KBM-7 (cell line): ENCODE measurements at places on chromosomes 7 and 10.

GRCh38 chr7:151454932-151455530 is 15.1 kb upstream of the CRYGN start:
- no peak for DNase-seq

- no peak for DNase-seq
Observed at GRCh38 chr7:40401406-40401805, 266.6 kb downstream of the SUGCT start.

GRCh38 chr7:37201003-37201875 is 247.4 kb downstream of the ELMO1 start:
- DNase-seq, result peak; percentile 71

- no peak for DNase-seq
Observed at GRCh38 chr7:64879086-64879730, 23.9 kb upstream of the ZNF273 start.

DNA sequence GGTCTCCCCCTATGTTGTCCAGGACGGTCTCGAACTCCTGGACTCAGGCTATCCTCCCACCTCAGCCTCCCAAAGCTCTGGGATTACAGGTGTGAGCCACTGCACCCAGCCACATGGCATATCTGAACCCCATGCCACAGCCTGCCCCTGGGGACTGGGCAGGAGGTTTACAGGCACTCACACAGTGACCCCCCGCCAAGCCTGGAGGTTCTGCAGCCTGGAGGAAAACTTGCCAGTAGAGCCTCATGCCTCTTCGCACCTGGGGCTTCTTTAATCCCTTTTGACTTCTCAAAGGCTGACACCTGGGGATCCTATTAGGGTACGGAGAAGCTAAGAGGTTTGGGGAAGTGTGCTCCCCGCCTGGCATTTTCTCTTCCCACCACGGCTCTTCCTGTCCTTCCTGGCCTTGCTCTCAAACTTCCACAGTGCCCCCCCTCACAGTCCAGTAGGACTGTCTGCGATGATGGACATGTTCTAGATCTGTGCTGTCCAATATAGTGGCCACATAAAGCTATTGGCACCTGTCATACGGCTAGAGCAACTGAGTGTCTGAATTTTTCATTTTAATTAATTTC is 11.4 kb upstream of the KCP start:
- DNase-seq, result no peak

- no peak for DNase-seq
Observed at GRCh38 chr10:52940921-52941320, 168.3 kb upstream of the MBL2 start.

GRCh38 chr7:19530852-19531251 is 178.0 kb downstream of the POLR1F start:
- DNase-seq, result no peak

DNA sequence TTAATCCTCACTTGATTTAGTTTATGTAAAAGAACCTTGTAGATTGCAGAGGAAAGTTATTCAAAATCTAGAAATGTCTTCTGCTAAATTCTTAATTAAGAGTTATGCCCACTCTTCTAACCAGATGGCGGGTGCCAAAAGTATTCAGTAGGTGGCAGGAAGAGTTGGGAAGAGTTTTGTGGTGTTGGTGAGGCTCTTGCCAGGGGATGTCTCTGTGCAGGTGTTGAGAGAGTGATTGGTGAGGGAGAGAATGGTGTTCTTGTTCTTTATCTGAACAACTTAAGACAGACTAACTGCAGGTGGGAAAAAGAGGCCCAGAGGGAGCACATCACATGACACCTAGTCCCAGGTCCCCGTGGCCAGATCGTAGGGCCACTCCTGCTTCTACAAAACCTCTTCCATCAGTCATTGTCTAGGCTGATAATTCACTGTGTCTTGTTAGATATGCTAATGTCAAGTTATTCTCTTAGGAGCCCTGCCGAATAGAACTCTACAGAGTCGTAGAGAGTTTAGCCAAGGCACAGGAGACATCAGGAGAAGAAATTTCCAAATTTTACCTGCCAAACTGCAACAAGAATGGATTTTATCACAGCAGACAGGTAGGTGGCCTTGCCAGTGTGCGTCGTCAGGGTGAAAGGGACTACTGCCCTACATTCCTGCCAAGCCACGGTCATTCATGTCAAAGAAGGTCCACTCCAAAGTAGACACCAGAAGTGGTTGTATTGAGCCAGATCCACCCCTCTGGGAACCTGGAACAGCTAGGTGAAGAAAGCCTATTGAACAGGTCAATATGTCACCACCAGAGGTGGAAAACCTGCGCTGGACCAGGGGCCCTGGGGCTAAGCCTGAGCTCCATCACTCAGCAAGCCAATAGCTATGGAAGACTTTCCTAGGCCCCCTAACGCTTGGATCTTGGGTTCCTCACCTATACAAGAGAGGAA is 3.4 kb downstream of the IGFBP1 start:
- DNase-seq, result no peak

DNA sequence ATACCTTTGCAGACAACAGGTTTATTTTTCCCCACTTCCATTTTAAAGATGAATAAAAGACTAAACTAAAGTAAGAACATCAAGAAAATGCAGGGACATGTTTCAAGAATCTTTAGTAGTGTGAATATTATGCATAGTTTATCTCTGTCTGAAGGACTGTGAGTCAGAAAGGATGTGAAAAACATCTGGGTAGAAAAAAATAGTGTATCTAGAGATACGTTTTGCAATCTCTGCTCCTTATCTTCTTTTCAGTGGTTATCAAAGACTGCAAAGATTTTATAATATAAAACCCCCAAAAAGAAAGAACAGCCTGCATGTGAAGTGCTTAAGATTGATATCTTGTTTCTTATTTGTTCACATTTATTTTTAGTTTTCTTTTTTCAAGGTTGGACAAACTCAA is 101.9 kb upstream of the ARHGAP21 start:
- DNase-seq, result no peak

GRCh38 chr7:30934225-30934624 is 22.6 kb downstream of the AQP1 start:
- DNase-seq, result no peak

- DNase-seq, result no peak
Observed at GRCh38 chr10:129838794-129839193, 125.3 kb downstream of the EBF3 start.

DNA sequence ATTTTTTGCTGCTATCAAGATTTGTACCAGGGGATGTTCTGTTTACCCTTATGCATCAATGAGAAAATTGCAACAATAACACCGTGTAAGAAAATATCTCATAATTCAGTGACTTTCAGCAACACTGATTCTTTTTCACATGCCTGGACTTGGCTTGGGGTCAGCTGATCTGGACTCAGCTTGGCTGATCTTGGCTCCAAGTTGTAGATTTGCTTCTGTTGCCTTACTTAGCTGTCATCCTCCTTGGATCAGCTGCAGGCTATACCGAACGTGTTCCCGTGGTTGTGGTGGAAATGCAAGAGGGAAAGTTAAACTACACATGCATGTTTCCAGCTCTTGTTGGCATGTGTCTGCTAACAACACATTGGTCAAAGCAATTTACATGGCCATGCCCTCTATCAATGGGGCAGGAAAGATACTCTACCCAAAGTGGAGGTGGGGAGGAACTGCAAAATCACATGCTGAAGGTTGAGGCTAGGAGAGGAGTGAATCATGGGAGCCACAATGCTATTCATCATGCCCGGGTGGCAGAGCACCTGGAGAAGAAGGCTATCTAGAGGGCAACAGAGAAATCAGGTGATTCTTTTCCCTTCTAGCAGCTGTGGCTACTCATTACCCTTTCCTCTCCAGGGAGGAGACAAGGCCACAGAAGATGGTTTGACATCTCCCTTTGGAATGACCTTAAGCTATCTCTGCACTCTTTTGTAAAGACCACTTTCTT is 1276.3 kb upstream of the AUTS2 start:
- DNase-seq, result no peak

DNA sequence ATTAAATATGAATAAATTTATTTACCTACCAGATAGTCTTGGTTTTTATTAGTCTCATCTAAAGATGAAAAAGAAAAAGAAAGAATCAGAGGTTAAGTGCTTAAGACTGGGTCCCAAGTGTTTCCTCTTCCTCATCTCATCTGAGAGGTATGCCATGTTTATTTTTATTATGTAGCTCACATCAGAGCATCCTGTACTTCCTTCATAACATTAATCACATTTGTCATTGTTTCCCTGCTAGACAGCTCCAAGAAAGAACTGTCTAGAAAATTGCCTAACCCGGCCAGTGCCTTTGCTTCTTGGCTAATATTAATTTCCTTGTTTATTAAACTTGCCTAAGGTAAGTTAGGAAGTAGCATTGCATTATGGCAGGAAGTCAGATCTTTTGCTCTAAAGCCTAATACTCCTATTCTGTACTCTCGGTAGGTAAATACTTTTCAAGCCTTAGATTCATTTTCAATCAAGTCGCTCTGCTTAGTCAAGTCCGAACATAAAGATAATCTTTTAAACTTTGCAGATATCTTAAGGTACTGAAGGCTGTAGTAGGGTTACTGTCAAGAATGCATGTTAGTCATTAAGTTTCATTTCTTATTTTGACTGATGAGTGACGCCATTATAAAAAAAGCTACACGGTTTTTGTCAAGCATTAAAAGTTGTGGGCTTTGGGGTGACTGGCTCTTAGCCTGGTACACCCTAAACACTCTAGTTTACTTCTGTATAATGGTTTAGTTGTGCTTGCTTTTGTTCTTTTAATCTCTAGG is 47.4 kb downstream of the ZMYND11 start:
- no peak for DNase-seq

DNA sequence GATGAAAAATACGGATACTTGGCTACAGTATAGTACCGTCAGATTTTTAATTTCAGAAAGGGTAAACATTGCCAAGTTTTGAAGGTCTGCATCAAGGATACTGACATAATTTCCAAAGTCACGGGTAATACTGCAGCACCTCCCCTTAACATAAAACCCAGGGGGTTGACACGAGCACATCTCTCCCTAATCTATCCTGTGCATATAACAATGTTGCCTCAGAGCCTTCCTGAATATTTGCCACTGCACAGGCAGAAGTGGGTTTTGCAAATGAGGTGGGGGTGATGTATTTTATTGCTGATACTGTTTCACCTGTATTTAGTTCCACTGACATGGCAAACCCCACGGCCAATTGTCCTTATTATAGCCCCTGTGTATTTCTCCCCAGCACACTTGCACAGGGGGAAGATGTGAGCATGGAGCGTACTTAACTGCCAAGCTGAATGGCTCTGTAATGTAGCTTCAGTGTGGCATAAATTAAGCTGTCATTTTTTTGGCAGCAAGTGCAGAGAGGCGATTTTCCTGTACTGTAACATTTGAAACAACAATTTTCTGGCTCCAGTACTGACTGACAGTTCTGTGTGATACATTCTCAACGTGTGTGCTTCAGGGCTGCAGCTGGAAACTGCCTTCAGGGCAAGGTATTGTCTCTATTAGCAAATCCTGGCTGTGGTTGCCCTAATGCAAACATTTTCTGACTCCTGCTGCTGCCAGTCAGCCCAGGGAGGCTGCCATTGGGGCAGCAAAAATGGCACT is 299.6 kb upstream of the SP4 start:
- DNase-seq, result no peak

DNA sequence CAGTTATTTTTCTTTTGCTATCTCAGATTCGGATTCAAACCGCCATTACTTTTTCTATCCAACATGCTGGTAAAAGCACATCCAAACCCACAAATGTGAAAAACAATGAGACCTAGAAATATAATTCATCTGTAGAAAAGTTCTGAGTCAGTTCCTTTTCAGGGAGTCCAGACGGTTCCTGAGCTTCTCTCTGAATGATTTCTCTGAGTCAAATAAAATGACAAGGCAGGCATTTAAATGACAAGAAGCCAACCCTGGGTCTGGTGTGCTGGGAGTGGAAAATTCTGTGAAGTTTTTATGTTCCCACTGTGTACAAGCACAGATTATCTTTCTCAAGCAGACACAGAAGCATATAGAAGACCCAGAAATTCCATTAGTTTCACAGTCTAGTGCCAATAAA is 96.3 kb upstream of the ANKRD1 start:
- DNase-seq, result no peak

DNA sequence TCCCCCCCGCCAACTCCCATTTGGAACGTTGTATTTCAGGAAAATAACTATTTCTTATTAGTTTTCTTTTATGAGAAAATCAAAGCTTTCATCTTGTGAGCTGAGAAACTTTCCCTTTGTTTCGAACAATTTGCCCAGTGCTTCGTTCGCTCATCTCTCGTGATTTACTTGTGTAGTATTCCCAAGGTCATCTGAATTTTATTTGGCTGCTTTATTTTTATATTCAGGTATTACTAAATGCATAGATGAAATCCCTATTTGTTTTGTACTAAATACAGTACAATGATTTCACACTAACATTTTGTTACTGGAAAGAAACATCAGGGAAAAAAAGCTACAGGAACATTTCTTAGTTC is 12.0 kb upstream of the EBLN1 start:
- no peak for DNase-seq

DNA sequence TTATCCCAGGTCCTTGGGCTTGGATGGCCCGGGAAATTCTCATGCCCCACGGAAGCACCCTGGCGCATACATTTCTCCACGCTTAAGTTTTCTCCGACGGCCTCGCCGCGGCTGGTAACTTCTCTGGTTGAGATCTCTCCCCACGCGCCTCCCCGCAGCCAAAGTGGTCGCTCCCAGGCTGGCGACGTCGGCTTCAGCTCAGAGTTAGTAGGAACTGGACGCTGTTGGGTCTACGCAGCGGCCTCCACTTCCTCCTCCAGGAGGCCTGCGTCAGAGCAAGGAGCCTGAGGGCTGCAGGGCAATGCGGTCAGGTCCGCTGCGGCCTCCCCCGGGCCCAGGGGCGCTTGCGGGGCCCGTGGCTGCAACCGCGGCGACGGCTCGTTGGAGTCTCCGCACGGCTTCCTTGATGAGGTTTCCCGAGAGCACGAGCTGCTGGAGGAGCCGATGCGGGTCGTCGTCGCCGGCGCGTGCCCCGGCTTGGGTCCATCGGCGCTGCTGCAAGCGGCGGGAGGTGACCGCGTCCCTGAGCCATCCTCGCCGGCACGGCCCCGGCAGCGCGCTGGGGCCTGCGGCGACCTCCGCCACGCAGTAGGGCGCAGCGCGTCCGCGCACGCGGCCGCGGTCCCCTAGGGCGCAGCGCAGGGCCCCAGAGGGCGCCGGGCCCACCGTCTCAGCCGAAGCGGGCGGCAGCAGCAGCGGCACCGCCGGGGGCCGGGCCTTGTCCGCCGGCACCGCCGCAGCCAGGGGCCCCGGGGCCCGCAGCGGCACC is 744 bp downstream of the FRAT2 start:
- peak; percentile 75 for DNase-seq

DNA sequence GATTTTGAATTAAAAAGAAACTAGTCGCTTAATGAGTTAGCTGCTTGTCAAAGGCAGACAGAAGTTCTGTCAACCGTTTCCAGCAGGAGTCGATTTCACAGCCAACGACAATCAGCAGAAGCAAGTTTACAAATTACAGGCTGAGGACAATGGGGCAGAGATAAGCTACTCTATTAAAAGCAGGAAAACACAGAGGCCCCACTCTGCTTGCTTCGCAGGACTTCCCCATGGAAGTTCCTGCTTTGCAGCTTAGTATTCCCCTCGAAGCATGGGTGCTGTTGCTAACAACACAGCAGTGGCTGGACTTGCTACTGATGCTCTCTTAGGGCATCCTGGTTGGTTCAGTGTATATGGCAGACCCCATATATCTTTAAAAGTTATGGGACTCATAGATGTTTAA is 50.8 kb upstream of the KLF6 start:
- peak; percentile 65 for DNase-seq
